ENCODE measurements at places on chromosomes 7 and 10. TPM values are rescaled to one million over a fixed set of nuclear protein-coding genes. Genes with fewer than 3 reads are reported as not detected.

DNA sequence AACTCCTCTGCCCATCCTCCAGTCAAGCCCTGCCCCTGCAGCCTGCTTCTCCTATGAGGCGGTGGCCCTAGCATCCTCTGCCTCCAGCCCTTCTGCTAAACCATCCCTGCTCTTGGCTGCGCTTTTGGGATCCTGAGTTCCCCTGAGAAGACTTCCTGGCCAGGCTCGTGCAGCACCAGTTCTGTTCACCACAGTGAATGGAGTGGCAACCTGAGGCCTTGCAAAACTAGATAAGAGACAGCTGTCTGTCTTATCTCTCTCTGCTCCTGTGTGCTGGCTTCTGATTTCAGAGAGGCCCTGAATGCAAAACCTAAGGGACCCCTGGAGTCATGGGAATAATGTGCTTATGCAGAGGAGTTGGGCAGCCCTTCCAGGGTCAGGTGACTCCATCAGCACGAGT lies 119.2 kb downstream of the TMEM178B start:
- no peak for DNase-seq

DNA sequence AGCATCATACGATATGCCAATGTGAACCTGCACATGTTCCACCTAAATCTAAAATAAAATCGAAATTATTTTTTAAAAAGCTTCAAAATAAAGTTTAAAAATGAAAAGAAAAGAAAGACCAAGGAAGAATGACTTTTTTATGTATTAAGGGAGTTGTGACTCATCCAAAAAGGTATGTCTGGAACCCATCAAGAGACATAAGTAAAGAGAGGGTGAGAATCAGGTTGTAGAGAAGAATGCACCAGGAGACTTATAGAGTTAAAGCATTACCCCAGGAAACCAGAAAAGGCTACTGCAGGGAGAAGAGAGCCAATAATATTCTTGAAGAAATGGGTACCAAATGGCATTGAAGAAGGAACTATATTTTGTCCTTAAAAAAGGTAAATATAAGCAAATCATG lies 69.8 kb downstream of the CTTNBP2 start:
- no peak for DNase-seq

GRCh38 chr7:92797284-92797683 lies 39.1 kb downstream of the CDK6 start:
- no peak for DNase-seq

- DNase-seq: no peak
These were observed 706 bp downstream of the TBATA start for GRCh38 chr10:70784471-70784870.

DNA sequence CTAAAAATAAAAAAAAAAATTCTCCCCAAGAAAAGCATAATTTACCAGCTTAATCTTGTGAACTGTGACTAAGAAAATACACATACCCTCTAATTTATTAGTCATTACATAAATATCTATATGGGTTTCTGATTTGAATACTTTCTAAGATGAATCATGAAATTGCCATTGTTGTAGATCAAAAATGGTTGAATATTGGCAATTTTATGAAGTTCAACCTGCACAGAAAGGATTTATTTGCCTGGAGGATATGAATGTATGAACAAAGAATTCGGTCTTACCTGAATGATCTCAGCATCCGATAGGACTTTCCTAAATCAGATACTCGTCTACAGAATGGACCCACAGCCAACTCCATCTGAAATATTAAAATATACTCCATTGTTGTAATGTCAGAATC lies 61.5 kb downstream of the HBP1 start:
- DNase-seq: no peak

- no peak for DNase-seq
These were observed 260.7 kb downstream of the EXOC4 start for GRCh38 chr7:133513608-133514007.

The PDLIM1 gene
- total RNA-seq: 52.5 TPM
